C1 segment of cervical spinal cord (tissue), 14 donors: ENCODE measurements at places on chromosomes 5 and 9.

DNA sequence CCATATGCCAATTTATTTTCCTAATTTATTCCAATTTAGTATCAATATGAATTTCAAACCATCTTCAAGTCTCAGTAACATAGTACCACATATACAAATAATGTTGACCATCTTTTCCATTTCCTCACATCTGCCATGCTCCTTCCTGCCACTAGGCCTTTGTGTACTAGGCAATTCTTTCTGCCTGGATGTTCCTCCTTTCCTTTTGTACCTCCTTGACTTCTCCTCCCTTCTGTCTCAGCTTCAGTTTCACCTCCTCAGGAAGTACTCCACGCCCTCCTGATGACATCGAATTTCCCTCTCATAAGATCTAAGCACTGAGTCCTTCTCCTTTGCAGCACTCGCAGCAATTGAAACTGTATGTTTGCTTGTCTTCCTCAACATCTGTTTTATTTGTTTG is 53.9 kb downstream of the MEF2C start:
- DNase-seq, result no peak

DNA sequence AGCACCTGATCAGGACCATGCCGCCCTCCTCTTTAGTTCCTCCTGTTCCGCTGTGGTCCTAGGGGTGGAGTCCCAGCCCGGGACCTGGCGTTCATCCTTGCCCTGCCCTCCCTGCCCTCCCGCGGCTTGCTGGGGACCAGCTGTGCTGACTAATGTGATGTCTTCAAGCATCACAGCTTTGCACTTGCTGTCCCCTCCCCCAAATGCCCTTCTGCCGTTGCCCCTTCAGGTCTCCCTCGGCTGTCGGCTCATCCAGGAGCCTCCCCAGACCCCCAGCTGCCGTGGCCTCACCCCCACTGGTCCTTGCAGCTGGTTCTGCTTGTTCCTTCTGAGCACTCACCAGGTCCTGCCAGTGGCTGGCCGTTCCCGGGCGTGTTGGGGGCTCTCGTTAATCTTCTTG is 19.9 kb downstream of the RXRA start:
- DNase-seq, result no peak

- DNase-seq, result peak; percentile 93
These were observed at the start of gene ZNF454 for GRCh38 chr5:178940569-178941360. Gene ZNF454, plus strand, starts transcription at chr5:178941198. Its CDS starts 1,594 bp downstream, at chr5:178942792.

DNA sequence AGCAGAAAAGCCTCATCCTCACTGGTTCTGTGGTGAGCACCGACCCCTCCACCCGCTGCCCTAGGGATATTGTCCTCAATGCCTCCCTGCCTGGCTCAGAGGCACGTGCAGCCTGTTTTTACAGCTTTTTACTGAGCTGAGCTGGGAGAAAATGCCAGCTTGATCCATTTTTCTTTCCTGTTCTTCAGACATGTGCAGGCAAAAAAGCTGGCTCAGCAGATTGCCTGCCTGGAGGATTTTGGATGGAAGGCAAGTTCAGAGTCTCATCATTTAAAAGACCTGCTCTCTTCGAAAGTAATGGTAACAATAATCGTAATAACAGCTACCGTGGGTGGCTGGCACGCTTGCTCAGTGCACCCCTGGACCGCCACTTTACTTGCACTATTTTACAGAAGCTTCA is 135.0 kb upstream of the SMIM23 start:
- no peak for DNase-seq

DNA sequence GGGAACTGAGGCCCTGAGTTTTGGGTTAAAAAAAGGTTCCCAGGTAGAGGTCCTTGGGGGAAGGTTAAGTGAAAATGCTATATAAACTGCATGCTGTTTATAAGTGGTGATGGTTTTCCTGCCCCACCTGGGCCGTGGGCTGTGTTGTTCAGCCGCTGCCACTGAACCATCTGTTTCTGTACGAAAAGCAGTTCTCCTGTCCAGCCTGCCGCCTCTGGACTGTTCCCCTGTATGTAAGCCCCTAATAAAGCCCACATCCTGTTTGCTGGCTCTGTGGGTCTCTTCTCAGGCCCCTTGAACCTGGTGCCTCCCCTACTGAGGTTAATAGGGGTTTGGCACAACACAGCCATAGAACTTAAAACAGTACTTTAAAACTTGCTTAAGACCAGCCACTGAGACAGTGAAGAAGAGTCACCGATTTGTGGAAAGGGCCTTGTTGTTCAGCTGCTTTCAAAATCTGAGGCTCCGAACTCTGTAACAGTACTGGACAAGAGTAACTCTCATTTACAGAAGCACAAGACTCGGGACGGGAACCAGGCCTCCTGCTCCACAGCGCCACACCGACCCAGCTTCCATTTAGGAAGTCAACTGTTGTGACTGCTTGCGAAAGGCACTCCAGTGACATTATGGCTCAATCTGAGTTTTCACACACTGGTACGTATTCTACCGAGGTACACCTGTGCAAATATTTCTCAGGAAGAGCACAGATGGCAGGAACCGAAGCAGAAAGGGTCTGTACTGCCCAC is 192.5 kb downstream of the CDK5RAP2 start:
- DNase-seq, result no peak

GRCh38 chr9:124041817-124042116 is 30.2 kb downstream of the LHX2 start:
- no peak for DNase-seq

GRCh38 chr5:32709750-32710549 is 1.2 kb upstream of the NPR3 start:
- peak; percentile 5 for DNase-seq

DNA sequence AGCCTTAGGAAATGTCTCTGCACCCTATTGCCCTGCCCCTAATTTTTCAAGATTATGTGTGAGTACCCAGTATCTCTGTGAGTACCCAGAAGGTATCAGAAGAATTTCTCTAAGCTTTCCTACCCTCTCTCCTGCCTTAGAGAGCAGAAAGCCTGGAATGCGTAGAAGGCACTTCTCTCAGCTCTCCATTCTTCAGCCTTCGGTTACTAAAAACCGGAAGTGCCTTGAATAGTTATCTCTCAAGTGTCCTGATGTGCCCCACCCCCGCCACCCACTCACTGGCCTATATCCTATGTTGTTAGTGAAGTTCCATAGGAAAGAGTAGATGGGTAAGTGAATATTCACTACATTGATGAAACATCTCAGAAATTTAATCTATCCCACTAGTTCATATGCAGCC is 210.7 kb upstream of the CDH10 start:
- no peak for DNase-seq

GRCh38 chr9:107175816-107176435 is 107.2 kb upstream of the RAD23B start:
- DNase-seq, result no peak

DNA sequence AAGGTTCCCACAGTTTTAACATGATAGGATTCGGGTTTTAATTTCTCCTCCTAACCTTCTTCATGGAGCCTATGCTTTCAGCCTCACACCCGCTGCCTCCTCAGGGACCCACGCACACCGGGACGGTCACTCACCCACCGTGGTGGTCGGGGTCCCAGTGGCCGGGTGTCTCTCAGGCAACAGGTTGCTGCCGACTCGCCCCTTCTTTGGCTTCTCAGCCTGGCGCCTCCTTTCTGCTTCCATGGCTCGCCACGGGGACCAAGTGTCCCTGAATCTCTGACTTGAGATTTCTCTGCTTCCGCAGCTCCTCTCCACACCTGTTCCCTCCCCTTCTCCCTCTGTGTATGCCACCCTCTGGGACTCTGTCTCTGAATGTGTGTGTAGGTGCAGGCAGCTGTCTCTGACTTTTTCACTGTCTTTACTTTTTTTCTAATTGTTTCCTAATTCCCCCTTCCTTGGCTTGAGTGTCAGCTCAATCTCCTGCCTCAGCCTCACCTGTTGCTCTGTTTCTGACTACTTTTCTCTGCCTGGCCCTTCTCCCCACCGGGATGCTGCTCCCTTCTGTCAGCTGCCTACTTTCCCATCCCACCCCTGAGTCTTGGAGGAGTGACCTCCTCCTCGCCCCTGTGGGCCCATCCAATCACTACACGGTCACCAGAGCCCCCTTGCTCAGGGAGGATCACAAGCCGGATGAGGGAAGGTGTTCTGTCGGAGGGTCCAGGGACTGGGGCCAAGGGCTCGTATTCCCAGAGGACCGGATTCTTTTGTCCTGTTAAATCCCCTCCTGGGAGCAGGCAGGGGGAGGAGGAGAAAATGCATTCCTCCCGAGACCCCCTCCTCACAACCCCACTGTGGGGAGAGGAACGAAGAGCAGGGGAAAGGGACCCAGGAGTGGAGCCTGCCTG is at the start of gene PROP1:
PROP1 (minus strand) TSS at position 552 of the 905 bp plus-strand sequence; CDS start at position 243, 309 bp downstream.
- DNase-seq, result no peak

DNA sequence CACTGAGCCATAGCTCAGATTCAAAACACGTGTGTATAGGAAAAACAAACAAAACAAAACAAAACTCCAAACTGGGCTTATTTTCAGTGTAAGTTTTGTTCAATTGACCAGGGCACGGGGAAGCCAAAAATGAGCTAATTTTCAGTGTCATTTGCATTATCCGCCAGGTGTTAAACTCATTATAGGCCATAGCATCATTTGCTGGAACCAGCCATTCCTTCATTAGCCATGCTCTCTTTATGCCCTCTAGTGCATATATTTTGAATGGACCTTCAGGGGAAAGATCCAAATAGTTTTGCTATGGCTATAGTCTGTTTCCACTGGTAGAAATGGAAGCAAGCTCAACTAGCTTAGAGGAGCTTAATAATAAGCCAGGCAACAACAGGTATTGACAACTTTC is 1205.2 kb upstream of the DMAC1 start:
- DNase-seq, result no peak

- no peak for DNase-seq
These were observed 37.3 kb downstream of the CFAP77 start for GRCh38 chr9:132447346-132447745.

- no peak for DNase-seq
These were observed 3.2 kb downstream of the TGFBR1 start for GRCh38 chr9:99108131-99108530.

- no peak for DNase-seq
These were observed 126.9 kb downstream of the FSTL4 start for GRCh38 chr5:133485468-133485867.

- no peak for DNase-seq
These were observed 1975.3 kb upstream of the CDH6 start for GRCh38 chr5:29218138-29218537.

- DNase-seq, result no peak
These were observed 22.6 kb downstream of the STXBP1 start for GRCh38 chr9:127634698-127635097.
